ENCODE measurements at places on chromosomes 6 and 20. TPM values are rescaled to one million over a fixed set of nuclear protein-coding genes. Genes with fewer than 3 reads are reported as not detected.

- no peak for DNase-seq
Observed at GRCh38 chr20:48603819-48604405, 223.9 kb downstream of the PREX1 start.

The NTSR1 gene
- total RNA-seq, result 2.2 TPM

- no peak for DNase-seq
Observed at GRCh38 chr6:144606083-144606482, 320.9 kb downstream of the UTRN start.

The ID1 gene
- total RNA-seq, result 213 TPM

The FHL5 gene
- total RNA-seq, result not detected

The C6orf15 gene
- total RNA-seq, result not detected

DNA sequence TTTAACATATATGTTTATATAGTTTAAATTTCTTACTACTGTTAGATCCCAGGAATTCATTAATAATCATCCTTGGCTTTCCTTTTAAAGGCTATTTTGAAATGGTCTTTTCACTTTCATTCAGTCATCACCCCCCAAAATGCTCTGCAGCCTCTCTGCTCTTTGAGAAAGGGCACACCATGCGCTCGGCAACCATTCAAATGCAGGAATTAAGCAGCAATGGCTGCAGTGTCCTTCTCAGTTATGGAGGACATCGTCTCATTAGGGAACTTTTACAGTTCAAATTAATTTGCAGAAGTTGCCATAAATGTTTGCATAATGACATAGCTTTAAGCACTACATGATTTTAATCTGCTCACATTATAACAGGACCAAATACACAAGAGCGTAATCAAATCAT lies 6.3 kb downstream of the TUBB1 start:
- DNase-seq, result no peak

DNA sequence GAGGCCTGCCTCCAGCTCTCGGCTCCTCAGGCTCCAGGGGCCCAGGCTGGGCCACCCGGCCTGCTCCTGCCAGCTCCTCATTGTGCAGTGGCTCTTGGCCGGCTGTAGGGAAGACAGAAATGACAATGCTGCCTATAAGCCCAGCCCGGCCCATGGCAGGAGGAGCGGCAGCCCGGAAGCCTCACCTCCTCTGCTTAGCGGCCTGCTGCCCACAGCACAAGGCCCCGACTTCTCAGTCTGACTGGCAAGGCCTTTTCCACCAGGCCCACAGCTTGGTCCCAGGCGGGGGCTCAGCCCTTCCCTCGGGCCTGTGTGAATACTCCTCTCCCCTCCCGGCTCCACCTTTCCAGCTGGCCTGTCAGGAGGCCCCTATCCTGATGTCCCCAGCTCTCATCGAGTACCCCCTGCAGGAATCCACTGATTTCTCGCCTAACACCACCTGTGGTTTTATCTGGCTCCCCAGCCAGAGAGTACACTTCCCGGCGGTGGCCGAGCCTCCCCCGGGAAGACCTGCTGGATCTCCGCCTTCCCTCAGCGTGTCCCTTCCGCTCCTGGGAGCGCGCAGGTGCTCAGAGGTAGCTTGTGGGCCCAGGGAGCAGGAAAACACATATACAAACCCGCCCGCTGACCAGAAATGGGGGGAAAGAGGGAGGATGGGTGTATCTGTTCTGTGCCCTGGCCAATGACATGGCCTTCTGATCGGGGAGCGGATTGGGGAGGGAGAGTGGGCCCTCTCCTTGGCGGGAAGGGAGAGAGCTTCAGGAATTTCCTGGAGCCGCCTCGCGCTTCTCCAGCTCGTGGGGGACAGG lies 963 bp downstream of the DDRGK1 start:
- DNase-seq, result no peak

The TSBP1 gene
- not detected for total RNA-seq

GRCh38 chr6:137816133-137816579 lies 50.9 kb upstream of the TNFAIP3 start:
- no peak for DNase-seq

DNA sequence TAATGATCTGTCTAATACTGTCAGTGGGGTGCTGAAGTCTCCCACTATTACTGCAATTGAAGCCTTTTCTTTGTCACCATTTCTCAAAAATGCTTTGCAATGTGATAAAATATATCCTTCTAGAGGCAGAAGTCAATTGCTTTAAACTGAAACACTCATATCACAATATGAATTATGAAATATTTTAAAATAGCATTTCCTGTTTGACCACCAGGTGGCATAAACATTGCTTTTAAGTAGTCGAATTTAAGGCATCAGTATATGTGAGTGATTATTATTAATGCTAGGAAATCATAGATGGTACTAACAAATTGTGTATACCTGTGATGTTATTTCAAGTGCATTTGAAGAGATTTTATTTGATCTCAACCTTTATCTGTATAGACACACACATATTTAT lies 87.5 kb downstream of the MEI4 start:
- DNase-seq, result peak; percentile 0

The ARHGAP18 gene
- 75.1 TPM for total RNA-seq

GRCh38 chr6:1766654-1767053 lies 156.9 kb downstream of the FOXC1 start:
- DNase-seq, result peak; percentile 43

DNA sequence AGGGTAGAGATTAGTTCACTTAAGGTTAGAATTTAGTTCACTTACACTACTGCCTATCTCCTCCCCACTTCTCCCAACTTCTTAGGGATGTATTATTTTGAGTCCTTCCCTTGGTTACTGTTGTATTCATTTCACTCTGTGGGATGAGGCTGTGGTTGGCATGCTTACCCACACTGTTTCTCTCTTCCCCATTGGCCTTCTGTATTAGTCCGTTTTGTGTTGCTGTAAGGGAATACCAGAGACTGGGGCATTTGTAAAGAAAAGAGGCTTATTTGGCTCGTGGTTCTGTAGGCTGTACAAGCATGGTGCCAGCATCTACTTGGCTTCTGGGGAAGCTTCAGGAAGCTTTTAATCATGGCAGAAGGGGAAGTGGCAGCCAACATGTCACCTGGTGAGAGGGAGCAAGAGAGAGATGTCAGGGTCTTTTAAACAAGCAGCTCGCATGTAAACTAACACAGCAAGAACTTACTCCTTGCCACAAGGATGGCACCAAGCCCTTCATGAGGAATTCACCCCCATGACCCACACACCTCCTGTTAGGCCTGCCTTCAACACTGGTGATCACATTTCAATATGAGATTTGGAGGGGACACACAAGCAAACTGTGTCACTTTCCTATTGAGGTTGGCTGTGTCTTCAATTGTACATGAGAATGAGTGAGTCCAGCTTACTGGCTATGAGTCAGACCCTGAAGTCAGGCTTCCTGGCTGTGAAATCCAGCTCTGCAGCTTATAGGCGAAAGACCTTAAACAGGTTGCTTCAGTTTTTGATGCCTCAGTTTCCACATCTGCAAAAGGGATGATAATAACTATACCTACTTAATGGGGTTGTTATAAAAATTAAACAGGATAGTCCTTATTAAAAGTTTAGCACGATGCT lies 53.3 kb downstream of the SYNDIG1 start:
- no peak for DNase-seq

- no peak for DNase-seq
Observed at GRCh38 chr6:52834481-52834880, 6.1 kb downstream of the GSTA5 start.

- no peak for DNase-seq
Observed at GRCh38 chr20:23626040-23626620, 11.6 kb downstream of the CST3 start.

The IL20RA gene
- total RNA-seq, result not detected

The C20orf144 gene
- 0.11 TPM for total RNA-seq

All from pulmonary artery endothelial cell (primary cell).